NCI-H2029 (cell line): ENCODE measurements at places on chromosomes 3 and 15.
A peak's percentile ranks its signal among the peaks of the same experiment; 100 is the strongest.

DNA sequence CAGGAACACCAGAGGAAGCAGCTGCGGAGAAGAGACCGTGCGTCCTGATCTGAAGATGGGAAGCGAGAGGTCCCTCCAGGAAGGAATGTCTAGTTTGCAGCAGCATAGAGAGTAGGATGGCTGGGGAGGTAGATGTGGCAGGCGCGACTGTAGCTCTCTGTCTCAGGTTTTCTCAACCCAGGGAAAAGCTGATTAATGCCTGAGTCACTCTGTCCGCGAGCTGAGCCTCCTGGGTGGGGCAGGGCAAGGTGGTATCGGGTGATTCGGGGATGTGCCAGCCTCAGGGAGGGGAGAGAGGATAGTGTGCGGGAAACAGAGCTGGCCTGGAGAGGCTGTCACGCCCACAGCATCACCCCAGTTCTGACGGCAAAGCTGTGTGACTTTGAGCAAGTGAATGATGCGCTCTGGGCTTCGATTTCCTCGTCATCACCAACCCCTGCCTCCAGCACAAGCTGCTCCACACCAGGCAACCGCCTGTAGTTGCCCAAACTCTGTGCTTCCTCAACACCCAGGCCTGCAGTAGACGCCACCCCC is 28.4 kb downstream of the CPN2 start:
- DNase-seq = no peak

- DNase-seq = no peak
Measured at GRCh38 chr3:10669490-10670048, 146.5 kb upstream of the SLC6A11 start.

DNA sequence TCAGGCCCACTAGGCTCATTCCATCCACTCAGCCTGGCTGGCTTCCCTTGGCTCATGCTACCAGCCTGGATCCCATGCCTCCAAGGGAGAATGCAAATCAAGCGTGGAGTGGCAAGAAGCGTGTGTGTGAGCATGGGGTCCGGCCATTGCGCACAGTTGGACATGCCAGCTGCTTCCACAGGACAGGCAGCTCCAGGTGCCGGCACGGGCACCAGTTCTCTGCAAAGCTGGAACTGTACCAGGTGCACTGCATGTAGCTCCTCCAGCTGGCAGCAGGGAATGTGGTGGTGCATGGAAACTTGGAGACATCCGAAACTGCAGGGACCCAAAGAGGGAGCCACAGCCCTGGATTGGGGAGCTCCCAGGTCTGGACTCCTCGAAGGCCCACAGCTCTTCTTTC is 449.8 kb downstream of the EPHA6 start:
- DNase-seq = no peak

- DNase-seq = no peak
Measured at GRCh38 chr3:152513301-152513960, 244.7 kb downstream of the MBNL1 start.

DNA sequence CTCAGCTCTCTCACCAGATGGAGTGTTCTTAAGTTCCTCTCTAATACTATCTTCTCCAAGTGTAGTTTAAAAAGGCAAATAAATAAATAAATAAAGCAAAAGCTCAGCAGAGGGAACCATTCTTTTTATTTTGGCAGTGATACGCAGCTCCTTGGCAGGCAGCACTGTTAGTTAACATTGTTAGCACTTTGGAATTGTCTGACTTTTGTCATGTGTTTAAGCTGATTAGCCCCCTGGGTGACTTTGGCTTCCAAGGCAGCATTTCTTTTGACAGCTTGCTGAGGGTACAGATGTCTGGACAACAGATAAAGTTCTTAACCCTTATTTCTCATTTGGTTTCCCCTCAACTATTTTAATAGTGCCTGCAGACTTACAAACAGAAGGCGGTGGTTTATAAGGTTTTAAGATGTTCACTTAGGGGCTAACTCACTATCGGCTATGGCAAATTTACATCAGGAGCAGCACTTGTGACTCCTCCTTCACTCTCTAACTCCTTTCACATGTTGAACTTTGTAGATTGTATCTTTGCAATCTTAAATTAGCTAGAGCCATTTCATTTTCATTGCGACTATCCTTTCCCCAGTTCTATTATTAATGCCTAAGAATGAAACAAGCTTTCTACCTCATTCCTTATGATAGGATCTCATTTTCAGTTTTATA is 213.4 kb downstream of the ZBBX start:
- DNase-seq = no peak

DNA sequence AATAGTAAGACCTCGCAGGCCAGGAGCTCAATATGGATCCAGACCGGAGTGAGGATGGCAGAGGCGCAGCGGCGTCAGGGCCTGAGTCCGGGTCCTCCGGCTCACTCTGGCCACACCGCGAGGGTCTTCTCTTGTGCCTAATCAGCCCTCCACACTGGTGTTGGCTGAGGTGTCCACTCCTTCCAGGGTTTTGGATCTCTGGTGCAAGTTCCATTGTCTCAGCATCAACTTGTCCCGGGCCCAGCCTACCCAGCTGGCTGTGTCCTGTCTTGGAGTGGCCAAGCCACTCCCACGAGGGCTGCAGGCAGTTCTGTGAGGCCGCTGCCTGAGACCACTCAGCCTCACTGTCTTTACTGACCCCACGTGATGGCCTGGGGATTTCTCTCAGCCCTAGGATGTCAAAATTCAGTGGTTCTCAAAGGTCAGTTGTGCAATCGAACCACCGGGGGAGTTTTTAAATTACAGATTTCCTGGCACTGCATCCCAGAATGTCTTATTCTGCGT is 12.6 kb upstream of the GOLGA6L7 start:
- no peak for DNase-seq

GRCh38 chr3:188584958-188585689 is 431.2 kb downstream of the LPP start:
- DNase-seq = no peak

- DNase-seq = no peak
Measured at GRCh38 chr15:93217343-93217742, 128.3 kb upstream of the RGMA start.

- no peak for DNase-seq
Measured at GRCh38 chr3:177647341-177647740, 450.1 kb upstream of the TBL1XR1 start.

- DNase-seq = no peak
Measured at GRCh38 chr3:70150599-70150998, 151.1 kb downstream of the SAMMSON start.

- no peak for DNase-seq
Measured at GRCh38 chr3:126329927-126330725, 27.1 kb downstream of the KLF15 start.

- DNase-seq = no peak
Measured at GRCh38 chr15:65333148-65333820, 28.8 kb downstream of the RNU5B-1 start.

DNA sequence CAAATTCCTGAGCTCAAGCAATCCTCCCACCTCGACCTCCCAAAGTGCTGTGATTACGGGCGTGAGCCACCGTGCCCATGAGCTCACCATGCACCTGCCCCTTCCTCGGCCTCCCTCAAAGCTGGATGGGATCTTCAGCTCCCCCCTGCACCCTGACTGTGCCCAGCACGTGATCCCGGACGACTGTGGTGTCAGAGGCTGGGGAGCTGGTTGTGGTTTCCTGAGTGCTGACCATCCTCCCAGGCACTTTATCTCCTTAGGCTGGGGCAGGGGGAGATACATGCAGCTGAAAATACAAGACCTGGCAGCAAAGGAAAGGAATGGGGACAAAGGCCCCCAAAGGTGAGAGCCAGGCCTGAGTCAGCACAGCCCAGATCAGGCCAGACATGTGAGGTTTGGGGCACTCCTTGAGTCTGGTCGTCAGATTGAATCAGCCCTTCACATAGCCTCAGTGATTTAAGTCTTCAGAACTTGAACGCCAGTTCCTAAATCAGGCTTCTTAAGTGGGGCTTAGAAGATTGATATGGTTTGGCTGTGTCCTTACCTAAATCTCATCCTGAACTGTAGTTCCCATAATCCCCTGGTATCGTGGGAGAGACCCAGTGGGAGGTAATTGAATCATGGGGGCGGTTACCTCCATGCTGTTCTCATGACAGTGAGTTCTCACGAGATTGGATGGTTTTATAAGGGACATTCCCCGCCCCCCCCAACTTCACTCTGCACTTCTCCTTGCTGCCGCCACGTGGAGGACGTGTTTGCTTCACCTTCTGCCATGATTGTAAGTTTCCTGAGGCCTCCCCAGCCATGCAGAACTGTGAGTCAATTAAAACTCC is 35.8 kb downstream of the PRKCD start:
- no peak for DNase-seq

DNA sequence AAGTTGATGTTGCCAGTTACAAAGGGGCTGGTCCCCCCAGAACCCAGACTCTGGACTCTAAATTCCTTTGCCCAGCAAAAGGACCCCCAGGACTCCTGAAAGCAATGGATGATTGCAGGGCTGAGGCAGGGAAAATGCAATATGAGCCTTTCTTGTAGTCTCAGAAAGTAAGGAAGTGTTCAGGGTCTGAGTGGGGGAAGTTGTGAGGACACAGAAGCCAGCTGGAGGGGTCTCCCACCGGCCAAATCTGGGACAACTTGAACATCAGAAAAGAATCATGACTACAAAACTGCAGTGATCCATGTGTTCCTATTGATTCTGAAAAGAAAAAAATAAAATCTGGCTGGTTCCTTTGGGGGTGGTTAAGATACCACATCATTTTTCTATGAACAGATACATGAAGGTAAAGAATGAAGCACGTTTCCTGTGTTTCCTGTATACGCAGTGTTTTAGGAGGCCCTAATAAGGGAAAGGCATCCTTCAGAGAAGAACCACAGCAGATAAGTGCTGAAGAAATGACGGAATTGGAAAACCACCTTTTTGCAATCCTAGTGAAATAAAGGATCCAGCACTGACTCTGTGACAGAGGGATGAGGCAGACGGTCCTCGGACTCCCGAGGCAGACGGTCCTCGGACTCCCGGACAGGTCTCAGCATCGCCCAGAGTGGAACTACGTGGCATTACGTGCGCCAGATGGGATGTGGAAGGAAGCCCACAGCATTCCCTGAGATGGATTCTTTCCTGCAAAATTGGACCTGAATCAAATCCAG is 22.2 kb upstream of the GRIP2 start:
- no peak for DNase-seq

DNA sequence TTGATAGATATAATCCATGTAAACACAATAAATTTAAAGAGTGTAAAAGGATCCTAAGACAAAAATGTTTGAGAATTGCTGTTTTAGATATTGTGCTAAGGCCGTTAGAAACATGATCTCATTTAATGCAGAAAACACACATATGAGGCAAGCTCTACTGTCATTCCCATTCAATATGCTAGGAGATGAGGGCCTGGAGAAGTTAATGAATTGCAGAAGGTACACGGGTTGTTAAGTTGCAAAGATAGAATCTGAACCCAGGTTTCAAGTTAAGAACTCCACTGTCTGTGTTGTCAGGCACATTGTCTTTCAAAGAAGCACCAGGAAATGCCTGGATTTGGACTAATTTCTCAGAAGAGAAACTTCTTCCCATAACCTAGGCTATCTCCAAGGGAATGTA is 65.1 kb upstream of the SAMMSON start:
- DNase-seq = no peak

GRCh38 chr15:79966634-79967297 is 4.2 kb downstream of the BCL2A1 start:
- no peak for DNase-seq

GRCh38 chr15:42158941-42159340 is 2.5 kb upstream of the PLA2G4F start:
- no peak for DNase-seq

GRCh38 chr3:156240642-156241041 is 120.3 kb downstream of the KCNAB1 start:
- DNase-seq = no peak

DNA sequence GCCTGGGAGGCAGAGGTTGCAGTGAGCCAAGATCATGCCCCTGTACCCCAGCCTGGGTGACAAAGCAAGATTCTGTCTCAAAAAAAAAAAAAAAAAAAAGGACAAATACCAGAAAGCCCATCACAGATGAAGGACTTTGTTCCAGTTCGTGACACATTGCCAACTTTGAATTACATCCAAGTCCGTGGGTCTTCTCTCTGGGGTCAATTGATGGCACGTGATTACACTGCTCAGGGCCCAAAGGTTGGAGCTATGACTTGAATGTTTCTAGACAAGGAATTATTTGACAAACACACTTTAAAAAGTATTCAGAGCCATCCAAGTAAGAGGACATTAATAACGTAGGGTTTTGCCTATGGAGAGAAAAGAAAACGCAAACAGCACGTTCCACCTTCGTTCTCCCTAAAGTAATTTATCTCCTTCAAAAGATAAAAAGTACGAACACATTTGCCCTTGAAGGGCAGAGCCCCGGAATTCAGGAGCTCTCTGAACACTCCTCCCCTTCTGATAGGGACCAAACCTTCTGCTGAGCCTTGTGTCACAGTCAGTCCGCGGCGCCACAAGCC is 31.3 kb upstream of the ST3GAL6 start:
- no peak for DNase-seq

DNA sequence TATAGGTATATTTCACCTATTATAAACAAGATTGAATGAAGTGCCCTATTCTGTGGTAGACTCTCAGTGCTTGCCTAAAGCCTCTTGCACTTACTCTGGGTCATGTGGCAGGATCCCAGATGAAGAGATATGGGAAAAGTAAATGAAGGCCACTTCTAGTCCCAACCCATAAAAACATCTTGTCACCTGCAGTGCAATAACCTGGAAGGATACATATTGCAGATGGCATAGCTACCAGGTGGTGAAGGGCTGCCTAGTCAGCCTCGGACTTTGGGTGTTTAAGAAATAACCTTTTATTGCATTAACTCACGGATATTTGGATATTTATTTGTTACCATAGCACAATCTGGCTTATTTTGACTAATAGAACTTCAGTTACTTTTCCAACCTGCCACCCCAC is 367.1 kb downstream of the UNC13C start:
- DNase-seq = no peak

DNA sequence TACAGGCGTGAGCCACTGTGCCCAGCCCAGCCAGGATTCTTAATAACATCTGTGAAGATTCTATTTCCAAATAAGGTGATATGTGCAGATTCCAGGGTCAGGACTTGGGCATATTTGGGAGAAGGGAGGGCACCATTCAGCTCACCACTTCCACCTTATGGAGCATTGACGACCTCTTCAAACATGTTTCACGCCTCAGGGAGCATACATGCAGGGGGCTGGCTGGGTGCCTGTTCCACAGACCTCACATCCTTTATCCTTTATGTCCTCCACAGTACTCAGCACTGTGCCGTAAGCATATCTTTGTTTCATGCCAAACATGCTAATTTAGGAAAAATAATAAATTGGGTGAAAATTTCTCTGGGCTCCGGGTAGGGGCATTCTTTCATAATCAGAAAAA is 229.0 kb downstream of the THSD4 start:
- peak; percentile 5 for DNase-seq

DNA sequence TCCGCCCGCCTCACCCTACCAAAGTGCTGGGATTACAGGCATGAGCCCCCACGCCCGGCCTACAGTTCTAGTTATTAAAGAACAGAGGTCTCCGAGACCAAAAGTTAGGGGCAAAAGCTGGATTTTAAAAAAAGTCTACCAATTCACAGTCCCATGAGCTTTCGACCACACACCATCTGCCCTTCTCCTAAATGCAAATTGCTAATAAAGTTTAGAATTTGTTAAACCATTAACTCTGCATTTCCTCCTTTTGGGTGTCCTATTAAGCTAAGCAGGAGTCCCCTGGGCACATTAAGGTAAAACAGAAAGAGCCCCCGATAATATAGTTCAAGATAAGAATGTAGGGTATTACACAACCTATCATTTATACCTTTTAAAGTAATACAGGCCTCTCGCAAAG is 322.7 kb downstream of the FOXP1 start:
- DNase-seq = no peak
